Fibroblast of skin of right quadriceps (primary cell): ENCODE measurements at places on chromosomes 6 and 20.

- peak; percentile 59 for DNase-seq
These were observed 754 bp downstream of the HDDC2 start for GRCh38 chr6:125300992-125301434.

GRCh38 chr20:61236713-61237112 lies 15.3 kb upstream of the CDH4 start:
- no peak for DNase-seq

GRCh38 chr20:24838546-24839535 lies 110.2 kb upstream of the CST7 start:
- peak; percentile 88 for DNase-seq

DNA sequence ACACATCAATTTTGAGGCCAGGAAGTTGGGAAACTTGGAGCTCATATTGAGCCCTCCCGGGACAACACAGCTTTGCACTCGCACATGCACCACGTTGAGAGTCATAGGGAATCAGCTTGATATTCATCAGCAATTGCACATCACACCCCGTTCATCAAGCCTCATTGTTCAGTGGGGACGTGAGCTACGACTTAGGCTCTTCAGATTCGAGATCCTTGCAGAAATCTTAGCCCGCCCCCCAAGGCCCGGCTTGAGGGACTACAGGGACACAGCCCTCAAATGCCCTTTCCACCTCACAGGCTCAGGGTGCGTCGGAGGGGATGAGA lies 93.0 kb upstream of the MAFB start:
- DNase-seq: no peak

DNA sequence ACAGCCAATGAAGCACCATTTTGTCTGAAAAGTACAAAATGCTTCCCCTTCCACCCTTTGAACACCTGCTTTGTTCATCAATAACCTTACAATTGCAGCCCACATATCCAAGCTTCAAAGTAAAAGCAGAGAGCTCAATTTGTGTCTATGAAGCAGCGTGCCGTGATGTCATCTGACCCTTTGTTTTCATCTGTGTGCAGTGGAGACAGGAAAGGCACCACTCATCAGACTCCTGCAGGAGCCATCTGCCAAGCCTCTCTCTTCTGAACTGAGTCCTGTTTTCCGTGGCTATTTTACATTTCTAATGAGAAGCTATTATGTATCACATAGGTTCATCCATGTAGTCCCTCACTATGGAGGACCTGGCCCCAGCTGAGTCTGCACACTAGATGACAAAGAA lies 7.5 kb upstream of the LY86 start:
- no peak for DNase-seq

- no peak for DNase-seq
These were observed 657.5 kb downstream of the RFPL4B start for GRCh38 chr6:113004470-113005270.

- no peak for DNase-seq
These were observed 174.0 kb upstream of the AFDN start for GRCh38 chr6:167652701-167653095.

DNA sequence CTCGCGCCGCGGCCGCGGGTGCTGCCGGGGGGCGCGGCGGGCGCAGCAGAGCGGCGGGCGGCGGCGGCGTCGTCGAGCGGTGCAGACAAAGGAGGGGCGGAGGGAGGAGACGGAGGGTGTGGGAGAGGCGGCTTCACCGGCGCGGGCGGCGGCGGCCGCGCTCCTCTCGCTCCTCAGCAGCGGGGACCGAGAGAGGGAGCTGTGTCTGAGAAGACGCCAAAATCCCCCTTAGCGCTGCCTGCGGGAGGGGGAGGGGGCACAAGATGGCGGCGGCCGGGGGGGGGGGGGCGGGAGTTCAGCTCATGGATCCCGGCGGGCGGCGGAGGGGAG lies 296 bp downstream of the ADNP start:
- DNase-seq: no peak

GRCh38 chr6:28947831-28948270 lies 24.1 kb upstream of the TRIM27 start:
- DNase-seq: no peak

DNA sequence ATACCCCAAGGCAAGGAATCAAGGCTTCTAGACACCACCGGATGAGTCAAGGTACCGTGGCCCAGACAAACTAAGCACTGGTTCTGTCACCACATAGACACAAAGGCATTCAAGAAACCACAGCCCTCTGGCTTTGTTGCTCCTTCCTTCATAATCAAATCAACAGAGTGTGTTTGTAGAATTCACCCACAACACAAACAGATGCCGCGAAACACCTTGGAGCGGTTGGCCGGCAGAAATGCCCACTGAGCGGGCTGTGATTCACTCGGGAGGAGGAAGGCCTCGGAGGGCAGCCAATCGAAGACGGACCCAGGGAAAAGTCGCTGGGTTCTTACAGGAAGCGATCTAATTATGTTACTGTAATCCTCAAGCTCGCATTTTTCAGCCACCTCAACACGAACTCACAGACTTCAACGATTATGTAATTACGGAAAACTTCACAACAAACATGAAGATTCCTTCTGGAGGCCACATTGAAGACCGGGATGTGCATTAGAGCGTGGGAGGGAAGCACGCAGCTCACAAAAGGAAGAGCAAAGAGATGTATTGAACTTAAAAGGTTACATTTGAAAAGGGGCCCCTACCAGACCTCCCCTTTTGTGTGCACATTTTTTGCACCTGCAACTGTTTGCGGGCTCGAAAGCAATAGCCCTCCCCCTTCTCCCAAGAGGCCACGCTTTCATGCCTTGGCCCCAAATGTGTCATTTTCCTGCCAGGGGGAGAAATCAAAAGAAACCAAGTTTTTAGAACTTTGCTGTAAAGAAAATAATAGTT lies 184.7 kb upstream of the PREP start:
- peak; percentile 90 for DNase-seq

DNA sequence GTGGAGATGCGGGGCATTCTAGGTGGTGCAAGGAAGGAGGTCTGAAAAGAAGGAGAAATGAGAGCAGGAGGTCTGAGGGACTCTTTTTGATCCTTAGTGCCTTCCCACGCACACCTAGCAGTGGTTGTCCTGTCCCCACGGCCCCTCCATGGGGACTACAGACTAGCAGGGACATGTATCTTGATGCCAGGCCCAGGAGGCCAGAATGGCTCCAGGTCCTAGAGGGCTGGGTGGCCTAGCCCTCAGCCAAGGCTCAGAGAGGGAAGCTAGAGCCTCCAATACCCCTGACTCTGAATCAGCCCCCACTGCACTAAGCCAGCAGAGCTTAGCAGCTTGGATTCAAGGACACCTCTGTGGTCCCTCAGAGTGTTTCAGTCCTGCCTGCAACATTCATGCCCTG lies 16.7 kb upstream of the BLCAP start:
- no peak for DNase-seq

GRCh38 chr6:170058878-170059485 lies 231.9 kb downstream of the DLL1 start:
- DNase-seq: no peak

- peak; percentile 95 for DNase-seq
These were observed 175.9 kb downstream of the SOX4 start for GRCh38 chr6:21769405-21769861.

- no peak for DNase-seq
These were observed 21.4 kb upstream of the RIPOR2 start for GRCh38 chr6:24957199-24957598.

DNA sequence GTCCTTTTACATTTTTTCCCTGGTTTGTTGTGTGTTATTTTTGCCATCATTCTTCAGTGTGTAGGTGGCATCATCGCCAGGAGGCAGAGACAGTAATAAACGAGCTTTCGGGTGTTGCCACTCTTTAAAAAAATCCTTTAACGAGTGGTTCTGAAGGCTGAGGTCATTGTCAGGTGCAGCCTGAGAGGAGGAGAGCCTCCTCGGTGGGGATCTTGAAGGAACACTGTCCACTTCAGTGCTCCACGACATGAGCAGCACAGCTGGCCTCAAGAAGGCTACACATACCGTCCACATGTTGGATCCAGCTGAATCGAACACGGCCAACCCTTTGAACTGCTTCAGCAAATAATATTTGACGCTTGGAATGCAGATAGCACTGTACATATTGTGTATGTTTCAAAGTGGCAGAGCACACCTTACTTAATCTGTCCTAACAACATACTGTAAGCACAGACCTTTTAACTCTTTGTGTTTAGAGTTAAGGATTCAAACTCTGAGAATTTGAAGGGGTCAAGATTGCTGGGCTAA lies 48.0 kb upstream of the FOXQ1 start:
- DNase-seq: no peak

GRCh38 chr6:4412488-4412887 lies 277.1 kb upstream of the ECI2 start:
- no peak for DNase-seq

- DNase-seq: no peak
These were observed 24.2 kb downstream of the MRS2 start for GRCh38 chr6:24426729-24427446.

DNA sequence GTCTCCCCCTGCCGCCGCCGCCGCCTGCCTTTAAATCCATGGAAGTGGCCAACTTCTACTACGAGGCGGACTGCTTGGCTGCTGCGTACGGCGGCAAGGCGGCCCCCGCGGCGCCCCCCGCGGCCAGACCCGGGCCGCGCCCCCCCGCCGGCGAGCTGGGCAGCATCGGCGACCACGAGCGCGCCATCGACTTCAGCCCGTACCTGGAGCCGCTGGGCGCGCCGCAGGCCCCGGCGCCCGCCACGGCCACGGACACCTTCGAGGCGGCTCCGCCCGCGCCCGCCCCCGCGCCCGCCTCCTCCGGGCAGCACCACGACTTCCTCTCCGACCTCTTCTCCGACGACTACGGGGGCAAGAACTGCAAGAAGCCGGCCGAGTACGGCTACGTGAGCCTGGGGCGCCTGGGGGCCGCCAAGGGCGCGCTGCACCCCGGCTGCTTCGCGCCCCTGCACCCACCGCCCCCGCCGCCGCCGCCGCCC lies 474 bp downstream of the CEBPB start:
- DNase-seq: peak; percentile 52

GRCh38 chr6:136677822-136678221 lies 114.5 kb downstream of the MAP3K5 start:
- no peak for DNase-seq

GRCh38 chr6:150492941-150493340 lies 106.7 kb upstream of the PLEKHG1 start:
- DNase-seq: peak; percentile 9

GRCh38 chr6:24391756-24392405 lies 10.9 kb upstream of the MRS2 start:
- no peak for DNase-seq

DNA sequence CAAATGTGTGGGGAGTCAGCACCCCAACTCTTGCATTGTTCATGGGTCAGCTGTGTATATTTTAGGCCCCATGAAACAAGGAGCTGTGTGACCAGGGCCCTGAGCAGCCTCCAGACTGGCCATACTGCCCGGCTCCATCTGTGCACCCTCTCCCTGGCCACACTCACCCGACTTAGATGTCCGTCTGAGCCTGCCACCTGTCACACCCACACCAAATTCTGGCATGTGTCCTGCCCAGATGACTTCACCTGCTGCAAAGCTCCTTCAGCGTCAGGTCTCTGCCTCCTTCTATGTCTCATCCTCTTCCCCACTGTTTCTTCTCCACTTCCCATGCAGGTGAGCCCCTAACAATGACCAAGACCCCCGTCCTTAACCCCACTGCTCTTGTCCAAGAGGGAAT lies 88.1 kb upstream of the THBS2 start:
- no peak for DNase-seq

GRCh38 chr20:9392892-9393857 lies 121.2 kb upstream of the LAMP5 start:
- peak; percentile 73 for DNase-seq

DNA sequence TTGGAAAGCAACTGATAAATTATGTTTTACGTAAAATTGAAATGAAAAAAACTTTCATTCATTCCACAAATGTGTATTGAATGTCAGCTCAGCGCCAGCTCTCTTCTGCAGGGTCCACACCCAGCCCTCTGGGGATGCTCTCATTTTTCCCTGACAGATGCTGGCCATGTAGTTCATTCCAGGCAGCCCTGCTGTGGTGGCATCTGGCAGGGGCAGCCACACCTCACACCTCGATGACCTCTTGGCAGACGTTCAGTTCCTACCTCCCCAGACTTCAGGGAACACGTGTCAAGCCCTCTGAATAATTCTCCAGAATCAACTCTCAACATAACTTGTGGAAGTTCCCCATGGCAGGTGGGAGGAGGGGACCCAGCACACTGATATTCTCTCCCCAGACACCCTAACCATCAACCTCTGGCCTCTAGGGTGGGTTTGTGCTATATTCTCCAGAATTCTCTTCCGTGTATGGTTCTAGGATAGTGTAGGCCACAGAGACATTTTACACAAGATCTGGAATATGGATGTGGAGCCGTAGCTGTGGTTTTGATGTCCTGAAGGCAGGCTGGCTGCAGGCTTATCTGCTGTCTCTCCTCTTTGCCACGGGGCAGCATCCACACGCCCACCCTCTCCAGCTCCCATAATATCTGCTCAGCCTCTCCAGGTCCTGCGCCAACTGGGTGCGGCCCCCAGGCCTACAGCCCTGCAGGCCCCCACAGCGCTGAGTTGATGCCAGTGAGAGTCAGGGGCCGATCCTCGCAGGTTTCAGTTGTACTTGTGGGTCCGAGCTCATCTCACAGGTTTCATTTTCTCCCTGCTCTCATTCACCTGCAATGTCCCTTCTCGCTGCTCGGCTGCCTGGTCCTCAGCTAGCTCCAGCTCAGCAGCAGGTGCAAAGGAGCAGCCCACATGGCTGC lies 175.8 kb upstream of the ARID1B start:
- no peak for DNase-seq

DNA sequence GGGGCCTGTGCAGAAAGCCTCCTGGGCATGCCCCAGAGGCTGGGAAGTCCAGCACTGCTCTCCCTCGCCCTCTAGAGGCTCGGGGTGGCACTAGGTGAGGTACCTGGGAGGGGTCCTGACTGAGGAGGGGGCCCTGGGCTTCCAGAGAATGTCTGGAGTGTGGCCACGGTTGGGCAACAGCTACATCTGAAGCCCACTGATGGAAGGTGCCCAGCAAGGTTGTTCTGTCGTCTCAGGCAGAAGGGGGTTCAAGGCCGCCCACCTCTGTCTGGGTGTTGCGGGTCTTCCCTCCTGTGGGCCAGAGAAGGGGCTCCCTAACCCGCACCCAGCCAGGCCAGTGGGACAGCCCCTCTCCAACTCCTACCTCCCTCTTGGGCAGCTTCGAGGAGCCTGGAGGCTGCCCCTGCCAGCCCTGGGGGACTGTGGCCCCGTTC lies 11.4 kb upstream of the VEGFA start:
- no peak for DNase-seq

GRCh38 chr20:32302507-32302872 lies 25.0 kb downstream of the KIF3B start:
- DNase-seq: no peak

GRCh38 chr6:158158748-158159147 lies 9.3 kb downstream of the SERAC1 start:
- DNase-seq: peak; percentile 17

GRCh38 chr6:159461266-159461665 lies 231.8 kb downstream of the SOD2 start:
- DNase-seq: no peak
